GM23248 (cell line): ENCODE measurements at places on chromosomes 12 and 14.

DNA sequence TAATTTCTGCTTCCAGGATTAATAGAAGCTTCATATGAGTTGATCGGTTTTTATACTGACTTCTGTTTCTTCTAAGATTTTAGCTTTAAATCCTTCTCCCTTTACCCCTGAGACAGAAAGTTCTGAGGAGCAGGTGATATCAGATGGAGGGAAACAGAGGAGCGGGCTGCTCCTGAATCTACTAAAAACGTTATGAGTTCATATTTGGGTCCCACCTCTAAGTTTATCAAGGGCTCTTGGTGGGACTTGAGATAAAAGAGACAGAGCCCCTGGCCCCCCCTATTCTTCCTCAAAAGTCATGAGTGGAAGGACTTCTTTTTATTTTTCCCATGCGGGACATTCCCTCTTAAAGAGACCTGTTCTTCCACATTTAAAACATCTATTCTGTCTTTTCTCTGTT lies 23.8 kb downstream of the CLEC2A start:
- DNase-seq, result no peak

DNA sequence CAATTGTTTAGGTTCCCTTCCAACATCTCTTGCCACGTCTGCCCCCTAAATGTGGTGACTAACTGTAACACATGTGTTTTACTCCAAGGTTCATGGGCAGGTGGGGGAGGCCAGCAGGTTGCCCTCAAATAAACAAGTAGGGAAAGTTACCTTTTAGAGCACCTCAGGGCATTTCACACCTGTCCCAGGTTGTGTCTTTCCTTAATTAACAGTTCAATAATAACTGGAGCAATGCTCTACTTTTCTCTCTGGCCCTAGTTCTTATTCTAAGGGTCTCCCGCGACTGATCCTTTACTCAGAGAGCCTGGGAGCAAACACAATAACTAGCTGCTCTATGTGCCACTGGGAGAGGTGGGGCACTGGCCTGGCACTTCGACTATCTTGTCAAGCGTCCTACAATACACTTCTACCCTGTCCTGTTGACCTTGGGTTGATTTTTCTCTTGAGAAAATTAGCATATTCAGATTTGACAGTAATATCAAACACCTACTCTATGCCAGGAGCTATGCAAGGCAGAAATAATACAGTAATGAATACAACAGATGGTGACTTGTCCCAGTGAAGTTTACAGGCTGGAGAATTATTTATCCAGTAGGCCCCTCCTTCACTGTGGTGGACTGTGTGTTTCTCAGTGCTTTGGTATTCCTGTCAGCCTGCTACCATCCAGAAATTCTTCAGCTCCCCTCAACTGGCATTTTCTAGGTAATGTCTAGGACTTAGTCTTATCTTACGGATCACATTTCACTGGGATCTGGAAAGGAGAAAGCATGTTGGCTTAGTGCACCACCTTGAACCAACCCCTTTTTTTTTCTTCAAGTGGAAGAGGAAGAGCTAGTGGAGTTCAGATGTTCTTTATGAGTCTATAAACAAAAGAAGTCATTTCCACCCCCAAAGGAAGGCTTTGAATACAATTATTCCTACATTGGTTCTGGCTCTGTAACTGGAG lies 202.6 kb downstream of the CRADD start:
- DNase-seq, result peak; percentile 78

DNA sequence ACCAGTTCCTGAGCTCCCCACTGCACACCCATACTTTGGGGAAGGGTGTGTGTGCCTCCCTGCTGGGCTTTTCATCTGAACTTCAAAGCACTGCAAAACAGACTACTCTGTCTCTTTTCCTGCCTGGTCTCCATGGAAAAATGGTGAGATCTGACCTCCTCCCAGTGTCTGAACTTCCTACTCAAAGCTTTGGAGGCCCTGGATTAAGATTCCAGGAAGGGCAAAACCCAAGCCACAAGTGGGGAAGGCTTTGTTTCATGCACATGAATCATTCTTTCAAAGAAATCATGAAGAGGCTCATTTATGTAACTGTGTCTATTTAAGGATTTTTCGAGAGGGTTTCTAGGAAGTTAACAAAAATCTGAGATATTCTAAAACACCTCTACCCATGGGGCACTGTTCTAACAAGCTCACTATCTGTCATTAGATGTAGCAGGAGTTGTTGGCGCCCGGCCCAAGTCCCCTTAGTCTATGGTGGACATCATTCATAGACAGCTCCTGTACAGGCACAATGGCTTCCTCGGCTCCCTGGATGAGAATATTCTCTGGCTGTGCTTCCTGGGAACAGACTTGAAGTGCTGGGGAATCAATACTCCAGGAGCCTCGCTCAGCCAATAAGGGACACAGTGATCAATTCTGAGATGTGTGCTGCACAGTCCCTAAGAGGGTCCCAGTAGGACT lies 224.0 kb downstream of the KTN1 start:
- no peak for DNase-seq

- DNase-seq, result peak; percentile 66
Measured at GRCh38 chr14:71586131-71586897, 345.9 kb upstream of the RGS6 start.

GRCh38 chr12:44875954-44876543 lies at the start of gene NELL2:
TSS of gene NELL2 (minus strand) at chr12:44876315. CDS start at chr12:44875869, 446 bp downstream.
- DNase-seq, result peak; percentile 41

DNA sequence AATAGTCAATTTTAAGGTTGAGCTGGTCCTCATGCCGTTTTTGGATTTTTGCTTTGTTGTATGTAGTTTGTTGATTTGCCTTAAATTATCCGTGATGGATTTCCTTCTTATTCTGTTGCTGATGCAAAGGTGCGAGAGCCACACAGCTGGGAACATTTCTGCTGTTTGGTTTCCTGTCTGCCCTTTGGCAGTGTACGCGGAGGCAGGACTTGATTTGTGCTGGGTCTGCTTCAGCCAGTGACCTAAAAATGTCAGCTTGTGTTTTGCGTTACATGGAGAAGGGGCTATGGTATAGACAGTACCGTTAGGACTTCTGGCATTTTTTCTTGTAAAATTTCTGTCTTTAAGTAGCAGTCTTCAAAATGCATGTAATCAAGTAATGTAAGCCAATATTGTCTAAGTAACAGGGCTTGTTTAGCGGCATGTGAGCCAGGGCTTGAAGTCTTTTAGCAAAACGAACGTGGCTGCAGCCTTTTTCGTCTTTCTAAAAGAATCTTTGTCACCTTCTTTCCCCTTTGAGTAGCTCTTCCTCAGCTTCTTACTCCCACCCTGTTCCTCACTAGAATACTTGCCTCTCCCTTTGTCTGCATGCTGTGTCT lies 18.2 kb upstream of the RD3L start:
- DNase-seq, result no peak

GRCh38 chr12:85006206-85006605 lies 29.9 kb downstream of the TSPAN19 start:
- no peak for DNase-seq

- peak; percentile 69 for DNase-seq
Measured at GRCh38 chr14:37246427-37246829, 48.7 kb downstream of the MIPOL1 start.

- peak; percentile 80 for DNase-seq
Measured at GRCh38 chr14:75267141-75267721, 11.4 kb upstream of the FOS start.

DNA sequence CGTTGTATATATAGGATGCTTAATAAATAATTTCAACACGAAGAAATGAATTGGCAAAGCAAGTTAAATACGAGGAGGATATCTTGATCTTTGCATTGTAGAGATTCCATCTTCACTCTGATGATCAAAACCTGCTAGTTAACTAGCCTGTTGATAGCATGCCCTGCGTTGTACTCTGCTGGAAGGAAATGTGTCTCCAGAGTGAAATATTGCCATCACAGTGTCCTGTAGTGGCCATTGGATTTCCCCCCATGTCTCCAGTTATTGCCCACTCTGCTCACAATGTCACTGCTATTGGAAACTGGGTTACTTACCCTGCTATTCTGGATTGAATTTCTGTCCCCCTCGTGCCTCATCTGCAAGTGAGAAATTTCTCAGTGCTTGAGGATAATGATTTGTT lies 109.6 kb downstream of the PLEKHA5 start:
- DNase-seq, result no peak

GRCh38 chr14:64407329-64407728 lies 19.2 kb downstream of the MTHFD1 start:
- DNase-seq, result no peak

GRCh38 chr12:102879144-102879763 lies 37.8 kb downstream of the PAH start:
- DNase-seq, result peak; percentile 78

DNA sequence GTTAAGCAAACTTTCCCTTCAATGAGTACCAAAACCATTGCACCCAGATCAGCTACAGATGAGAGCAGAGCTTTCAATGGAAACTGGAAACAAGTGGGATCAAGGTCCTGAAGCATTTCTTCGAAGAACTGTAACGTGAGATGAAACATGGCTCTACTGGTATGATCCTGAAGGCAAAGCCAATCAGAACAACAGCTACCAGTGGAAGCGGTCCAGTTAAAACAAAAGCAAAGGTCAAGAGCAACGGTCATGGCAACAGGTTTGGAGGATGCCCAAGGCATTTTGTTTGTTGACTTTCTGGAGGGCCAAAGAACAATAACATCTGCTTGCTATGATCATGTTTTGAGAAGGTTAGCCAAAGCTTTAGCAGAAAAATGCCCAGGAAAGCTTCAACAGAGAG lies 137.9 kb upstream of the CPSF6 start:
- no peak for DNase-seq

GRCh38 chr12:96343347-96343954 lies 56.8 kb downstream of the CDK17 start:
- peak; percentile 23 for DNase-seq

DNA sequence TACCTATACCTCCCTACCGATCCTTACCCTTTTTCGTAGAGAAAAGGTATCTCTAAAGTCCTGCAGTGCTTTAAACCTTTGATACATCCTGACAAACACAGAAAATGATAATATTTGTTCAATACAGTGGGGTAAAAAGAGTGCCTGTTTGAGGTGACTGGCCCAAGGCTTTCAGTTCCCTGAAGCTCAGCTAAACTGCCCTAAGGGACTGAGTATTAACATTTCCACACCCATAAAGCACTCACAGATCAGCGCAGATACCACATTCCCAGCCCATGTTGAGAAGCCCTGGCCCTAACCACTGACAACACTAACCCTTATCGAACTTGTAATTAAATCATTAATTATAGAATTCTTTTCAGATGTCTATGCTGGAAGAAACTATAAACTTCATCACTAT lies 108.7 kb downstream of the DIP2B start:
- DNase-seq, result no peak

GRCh38 chr14:89325299-89325883 lies 91.6 kb downstream of the FOXN3 start:
- DNase-seq, result no peak

DNA sequence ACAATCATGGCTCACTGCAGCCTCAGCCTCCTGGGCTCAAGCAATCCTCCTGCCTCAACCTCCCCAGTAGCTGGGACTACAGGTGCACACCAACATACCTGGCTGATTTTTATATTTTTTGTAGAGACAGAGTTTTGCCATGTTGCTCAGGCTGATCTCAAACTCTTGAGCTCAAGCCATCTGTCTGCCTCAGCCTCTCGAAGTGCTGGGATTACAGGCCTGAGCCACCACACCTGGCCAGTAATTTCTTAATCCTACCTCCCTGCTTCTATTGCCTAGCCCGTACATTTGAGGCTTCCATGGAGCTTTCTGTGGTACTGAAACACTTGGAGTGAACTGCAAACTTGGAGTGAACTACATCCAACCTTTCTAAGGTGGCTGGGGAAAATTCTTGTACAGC lies 20.7 kb downstream of the SLC35E3 start:
- DNase-seq, result no peak

GRCh38 chr12:13562915-13563742 lies 366.6 kb downstream of the EMP1 start:
- DNase-seq, result no peak

- no peak for DNase-seq
Measured at GRCh38 chr12:115584156-115584555, 693.3 kb downstream of the MED13L start.

DNA sequence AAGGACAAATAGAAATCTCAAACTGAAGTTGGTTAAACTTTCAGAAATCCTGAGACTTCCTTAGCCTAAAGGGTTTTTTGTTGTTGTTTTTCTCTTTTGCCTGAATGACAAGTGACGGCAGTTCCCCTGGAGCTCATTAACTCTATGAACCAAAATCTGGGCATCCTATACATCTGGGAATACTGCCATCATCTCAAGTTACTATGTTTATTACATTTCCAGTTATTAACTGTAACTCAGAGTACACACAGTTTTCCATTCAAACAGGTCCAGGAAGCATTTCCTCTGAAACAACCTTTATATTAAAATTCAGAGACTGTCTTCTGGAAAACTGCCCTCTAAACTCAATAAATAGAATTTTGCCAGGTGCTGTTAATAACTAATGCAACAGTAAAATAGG lies 55.6 kb upstream of the CDKL1 start:
- DNase-seq, result no peak

DNA sequence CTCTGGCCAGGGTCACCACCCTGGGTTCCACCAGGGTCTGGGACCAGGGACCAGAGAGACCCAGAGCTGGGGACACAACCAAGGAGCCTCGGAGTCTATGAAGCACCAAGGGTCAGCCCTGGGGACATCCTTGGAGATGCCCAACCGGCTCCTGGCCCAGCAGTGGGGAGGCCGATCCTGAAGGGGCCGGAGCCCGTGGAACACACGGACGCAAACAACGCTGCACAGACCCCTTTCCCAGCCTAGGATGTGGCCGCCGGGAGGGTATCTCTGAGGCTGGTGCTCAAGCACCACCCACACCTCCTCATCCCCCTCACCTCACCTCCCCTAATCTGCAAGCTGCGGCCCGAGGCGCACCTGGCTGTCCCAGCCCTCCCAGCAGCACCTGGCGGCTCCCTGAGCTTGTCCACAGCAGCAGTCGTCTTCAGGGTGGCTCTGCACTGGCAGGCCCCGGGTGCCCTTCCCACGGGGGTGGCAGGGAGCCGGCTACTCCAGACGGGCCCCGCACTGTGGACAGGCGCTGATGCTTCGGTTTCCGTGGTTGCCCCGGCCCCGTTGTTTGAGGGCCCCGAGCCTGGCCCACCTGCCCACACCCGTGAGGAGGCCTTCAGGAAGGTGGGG lies 146.8 kb upstream of the C14orf180 start:
- DNase-seq, result no peak

- peak; percentile 31 for DNase-seq
Measured at GRCh38 chr12:131829791-131830334, 1.7 kb downstream of the MMP17 start.

GRCh38 chr12:49622501-49623141 lies 740 bp upstream of the PRPF40B start:
- DNase-seq, result peak; percentile 76

DNA sequence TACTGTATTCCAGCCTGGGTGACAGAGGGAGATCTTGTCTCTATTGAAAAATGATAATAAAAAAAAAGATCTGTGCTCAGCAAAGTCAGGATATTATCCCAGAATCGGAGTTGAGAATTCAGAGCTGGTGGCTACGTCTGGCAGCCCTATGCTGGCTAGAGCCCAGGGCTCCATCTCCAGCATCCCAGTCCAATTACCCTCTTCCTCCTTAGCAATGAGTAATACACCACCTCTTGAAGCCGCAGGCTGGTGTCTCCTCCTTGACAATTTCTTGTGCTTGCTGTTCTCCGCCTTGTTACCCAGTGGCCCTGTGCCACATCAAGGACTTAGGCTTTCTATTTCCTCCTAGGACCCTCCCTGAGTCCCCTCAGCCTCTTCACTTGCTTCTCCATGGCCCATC lies 38.4 kb upstream of the DDX11 start:
- DNase-seq, result peak; percentile 50
